Hair follicular keratinocyte (primary cell): ENCODE measurements at places on chromosomes 1 and 21. TPM values are rescaled to one million over a fixed set of nuclear protein-coding genes. Genes with fewer than 3 reads are reported as not detected.

The HMCN1 gene
- total RNA-seq = 0.95 and 3.7 TPM in 2 replicates

The SPATA45 gene
- total RNA-seq = not detected in 2 replicates

The VTCN1 gene
- total RNA-seq = not detected in 2 replicates

The ERICH3 gene
- not detected in 2 replicates for total RNA-seq

The OR2T2 gene
- not detected in 2 replicates for total RNA-seq

The CSF3R gene
- not detected in 2 replicates for total RNA-seq

The OR2T27 gene
- total RNA-seq = not detected in 2 replicates

The KTI12 gene
- 7.4 and 13.0 TPM in 2 replicates for total RNA-seq

The LHX8 gene
- not detected in 2 replicates for total RNA-seq
